ENCODE measurements at places on chromosomes 16 and 17.

- DNase-seq: no peak
These were observed 138.8 kb downstream of the PRKCA start for GRCh38 chr17:66441101-66441661.

DNA sequence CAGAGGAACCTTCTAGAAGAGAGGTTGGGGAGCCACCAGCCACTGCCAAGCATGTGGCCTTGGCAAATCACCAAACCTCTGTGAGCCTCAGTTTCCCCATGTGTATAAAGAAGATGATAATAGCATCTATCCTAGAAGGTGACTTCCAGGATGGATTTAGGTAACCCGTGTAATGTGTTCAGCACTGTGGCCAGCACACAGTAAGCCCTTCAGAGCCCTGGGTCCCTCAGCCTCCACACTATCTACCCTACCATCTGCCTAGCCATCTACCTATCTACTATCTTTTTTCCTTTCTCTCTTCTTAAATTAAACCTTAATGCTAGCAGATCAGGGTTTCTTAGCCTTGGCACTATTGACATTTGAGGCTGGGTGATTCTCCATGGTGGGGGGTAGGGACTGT is 33.0 kb downstream of the TEKT5 start:
- DNase-seq: no peak

DNA sequence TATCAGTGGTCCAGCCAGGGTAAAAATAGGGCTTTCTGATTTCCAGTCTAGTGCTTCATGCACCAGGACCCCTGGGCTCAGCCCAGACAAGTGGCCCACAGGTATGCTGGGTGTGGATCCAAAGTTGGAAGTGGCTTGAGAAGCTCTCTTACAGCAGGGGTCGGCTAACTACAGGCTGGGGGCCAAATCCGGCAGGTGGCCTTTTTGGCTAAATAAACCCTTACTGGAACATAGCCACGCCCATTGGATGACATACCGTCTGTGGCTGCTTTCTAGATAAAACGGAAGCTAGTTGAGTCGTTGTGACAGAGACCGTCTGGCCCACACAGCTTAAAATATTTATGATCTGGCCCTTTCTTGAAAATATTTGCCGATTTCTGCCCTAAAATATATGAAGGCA is 119.0 kb upstream of the CDC42EP4 start:
- peak; percentile 23 for DNase-seq

DNA sequence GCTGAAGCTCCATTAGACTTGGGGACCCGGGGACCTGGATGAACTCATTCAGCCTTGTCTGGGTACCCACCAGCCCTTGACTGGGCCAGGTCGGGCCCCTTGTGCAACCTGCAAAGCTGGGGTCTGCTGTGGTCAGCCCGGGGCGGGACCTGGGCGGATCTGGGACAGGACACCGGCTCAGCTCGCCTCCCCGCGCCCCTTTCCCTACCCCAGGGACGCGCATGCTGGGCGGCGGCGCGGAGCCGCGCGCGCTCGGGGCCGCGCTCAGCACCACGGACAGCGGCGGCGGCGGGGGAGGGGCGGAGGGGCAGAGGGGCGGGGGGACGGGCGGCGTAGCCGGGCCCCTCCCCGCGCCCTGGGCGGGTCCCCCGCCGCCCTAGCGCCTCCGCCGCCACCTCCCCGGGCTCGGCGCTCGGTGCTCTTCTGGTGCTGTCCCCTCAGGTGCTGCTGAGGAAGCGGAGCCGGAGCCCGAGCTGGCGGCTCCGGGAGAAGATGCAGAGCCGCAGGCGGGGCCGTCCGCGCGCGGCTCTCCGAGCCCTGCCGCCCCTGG is 7.4 kb downstream of the ACD start:
- peak; percentile 54 for DNase-seq

- peak; percentile 15 for DNase-seq
These were observed 47.8 kb downstream of the NFAT5 start for GRCh38 chr16:69613378-69614154.

All from ELR (cell line).